ENCODE measurements at places on chromosomes 6 and 20.

DNA sequence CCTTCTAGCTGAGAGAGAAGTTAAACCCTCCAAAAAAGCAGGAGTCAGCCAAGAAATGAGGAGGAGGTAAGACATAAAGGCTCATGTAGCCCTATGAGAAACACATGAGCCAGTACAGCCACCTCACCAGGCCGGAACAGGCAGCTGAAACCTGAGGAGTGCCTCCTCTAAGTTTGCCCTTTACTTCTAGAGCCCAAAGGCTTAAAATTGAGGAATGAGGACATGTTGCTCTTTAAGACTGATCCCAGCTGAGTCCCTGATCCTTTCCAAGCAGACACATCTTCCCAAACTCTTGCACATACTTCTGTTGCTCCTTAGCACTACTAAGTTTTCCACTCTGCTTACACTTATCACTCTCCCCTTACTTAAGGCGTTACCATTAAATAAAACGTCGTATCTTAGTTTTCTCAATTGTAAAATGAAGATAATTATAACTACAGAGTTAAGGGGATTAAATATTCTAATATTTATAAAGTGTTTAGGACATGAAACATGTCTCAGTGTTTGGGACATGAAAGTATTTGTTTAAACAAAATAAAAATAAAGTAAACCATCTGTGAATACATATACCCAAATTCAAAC lies 124.0 kb downstream of the OGFRL1 start:
- peaks cover 1% of the 10 kb centered on the region for H3K27me3 ChIP-seq
- H3K4me3 ChIP-seq: no peak overlapping the region
- peaks cover 29% of the 10 kb centered on the region for H3K4me1 ChIP-seq
- H3K36me3 ChIP-seq: peaks cover 1% of the 10 kb centered on the region
- no peak for DNase-seq

- peaks cover 12% of the 10 kb centered on the region for H3K4me1 ChIP-seq
- no peak overlapping the region for H3K4me3 ChIP-seq
- no peak for DNase-seq
- no peak overlapping the region for H3K27ac ChIP-seq
- H3K36me3 ChIP-seq: peaks cover 12% of the 10 kb centered on the region
- H3K27me3 ChIP-seq: no peaks in the 10 kb centered on the region
Measured at GRCh38 chr6:82959385-82959941, 106.2 kb downstream of the UBE3D start.

DNA sequence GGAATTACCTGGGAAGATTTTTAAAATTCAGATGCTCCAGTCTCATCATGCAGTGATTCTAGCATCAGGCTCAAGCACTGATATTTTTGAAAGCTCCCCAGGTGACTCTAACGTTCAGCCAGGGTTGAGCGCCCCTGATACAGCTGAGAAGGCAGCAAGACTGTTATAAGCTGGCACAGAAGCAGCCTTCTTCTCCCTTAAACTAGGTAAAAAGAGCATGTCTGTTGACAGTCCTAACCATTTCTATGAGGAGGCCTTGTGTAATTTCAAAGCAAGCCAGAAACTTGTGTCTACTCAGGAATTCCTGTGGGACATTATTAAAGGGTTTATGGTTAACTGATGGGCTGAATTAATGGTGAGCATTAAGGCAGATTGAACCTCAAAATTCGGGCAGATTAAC lies 141.9 kb downstream of the PDE7B start:
- peaks cover 22% of the 10 kb centered on the region for H3K4me1 ChIP-seq
- H3K4me3 ChIP-seq: no peak overlapping the region
- H3K27me3 ChIP-seq: no peaks in the 10 kb centered on the region
- no peaks in the 10 kb centered on the region for H3K36me3 ChIP-seq
- no peak overlapping the region for H3K27ac ChIP-seq

DNA sequence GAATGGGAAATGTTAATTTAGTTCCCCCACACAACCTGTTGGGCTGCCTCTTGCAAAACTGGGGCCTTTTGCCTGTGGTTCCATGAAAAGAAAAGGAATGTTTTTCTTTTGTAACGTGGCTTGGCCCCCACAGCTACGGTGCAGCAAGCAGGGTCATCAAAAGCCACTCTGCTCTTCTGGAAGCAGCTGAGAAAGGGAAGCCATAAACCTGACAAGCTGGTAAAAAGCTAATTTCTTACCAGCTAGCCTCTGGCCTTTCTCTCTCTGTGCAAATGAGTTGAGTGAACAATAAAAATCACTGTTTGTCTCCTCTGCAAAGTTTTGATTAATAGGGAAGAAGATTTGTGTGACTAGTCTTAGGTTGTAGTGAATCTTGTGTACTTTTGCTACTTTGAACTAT lies 23.5 kb upstream of the NOTCH4 start:
- H3K36me3 ChIP-seq: no peaks in the 10 kb centered on the region
- H3K4me3 ChIP-seq: no peak overlapping the region
- peaks cover 23% of the 10 kb centered on the region for H3K4me1 ChIP-seq
- no peak for DNase-seq
- no peak overlapping the region for H3K27ac ChIP-seq
- no peaks in the 10 kb centered on the region for H3K27me3 ChIP-seq

DNA sequence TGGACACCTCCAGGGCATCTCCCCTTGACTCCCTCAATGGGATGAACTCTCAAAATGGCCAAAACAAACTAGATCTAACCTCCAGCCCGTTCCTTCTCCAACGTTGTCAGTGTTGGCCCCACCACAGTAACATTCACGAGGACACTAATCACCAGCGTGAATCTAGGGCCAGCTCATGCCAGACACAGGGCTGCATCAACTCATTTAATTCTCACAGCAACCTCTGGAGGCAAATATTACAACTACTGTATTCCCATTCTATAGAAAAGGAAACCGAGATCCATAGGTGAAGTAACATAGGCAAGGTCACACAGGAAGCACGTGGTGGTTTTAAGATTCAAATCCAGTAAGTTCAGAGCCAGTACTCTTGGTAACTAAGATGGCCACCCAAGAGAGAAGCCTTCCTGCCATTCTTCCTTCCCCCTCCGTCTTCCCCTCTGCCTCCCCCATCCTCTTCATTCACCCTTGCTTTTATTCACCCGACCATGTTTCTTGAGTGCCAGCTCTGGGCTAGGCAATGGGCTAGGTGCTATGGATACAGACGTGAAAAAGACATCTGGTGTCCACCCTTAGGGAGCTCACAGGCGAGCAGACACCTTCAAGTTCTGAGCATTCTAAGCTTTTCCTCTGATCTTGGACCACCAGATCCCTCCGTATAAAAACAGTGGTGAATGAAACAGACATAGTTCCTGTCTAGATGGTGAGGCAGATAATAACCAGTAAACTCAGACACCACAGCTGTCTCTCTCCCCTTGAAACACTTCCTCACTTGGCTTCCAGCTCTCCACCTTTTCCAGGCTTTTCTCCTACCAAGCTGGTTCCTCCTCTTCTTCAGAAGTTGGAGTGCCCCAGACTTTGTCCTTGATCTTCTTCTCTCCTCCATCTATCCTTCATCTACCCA lies 9.6 kb downstream of the CCM2L start:
- H3K4me3 ChIP-seq: peak overlapping the region; percentile 88
- peaks cover 3% of the 10 kb centered on the region for H3K36me3 ChIP-seq
- H3K27ac ChIP-seq: no peak overlapping the region
- DNase-seq: no peak
- peaks cover 66% of the 10 kb centered on the region for H3K27me3 ChIP-seq

GRCh38 chr20:14412065-14412681 lies 74.8 kb upstream of the FLRT3 start:
- H3K36me3 ChIP-seq: no peaks in the 10 kb centered on the region
- no peaks in the 10 kb centered on the region for H3K27me3 ChIP-seq
- H3K27ac ChIP-seq: no peak overlapping the region
- no peak overlapping the region for H3K4me3 ChIP-seq
- H3K4me1 ChIP-seq: no peaks in the 10 kb centered on the region

- no peak for DNase-seq
- no peaks in the 10 kb centered on the region for H3K27me3 ChIP-seq
- H3K36me3 ChIP-seq: peaks cover 55% of the 10 kb centered on the region
Measured at GRCh38 chr20:49272654-49273053, 5.2 kb downstream of the ZNFX1 start.

DNA sequence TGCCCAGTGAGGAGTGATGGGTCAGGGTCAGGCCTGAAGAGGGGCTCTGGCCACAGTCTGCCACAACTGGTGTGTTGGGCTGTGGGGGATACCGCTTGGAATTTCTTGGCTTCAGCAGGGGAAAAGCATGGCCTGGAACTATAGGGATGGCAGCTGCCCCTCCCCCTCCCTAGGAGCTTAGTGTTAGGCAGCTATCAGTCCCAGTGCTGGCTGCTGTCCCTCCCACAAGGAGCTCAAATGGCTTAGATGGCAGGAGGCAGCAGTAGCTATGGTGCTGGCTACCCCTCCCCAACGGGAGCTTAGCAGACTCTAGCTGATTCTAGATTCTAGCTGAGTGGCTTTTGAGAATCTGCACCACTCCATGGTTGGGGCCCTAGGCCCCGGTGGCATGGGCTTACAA lies 414.5 kb upstream of the HSF2 start:
- H3K27me3 ChIP-seq: no peaks in the 10 kb centered on the region
- no peak for DNase-seq
- no peak overlapping the region for H3K27ac ChIP-seq
- H3K4me1 ChIP-seq: no peaks in the 10 kb centered on the region
- H3K4me3 ChIP-seq: no peak overlapping the region
- H3K36me3 ChIP-seq: no peaks in the 10 kb centered on the region

DNA sequence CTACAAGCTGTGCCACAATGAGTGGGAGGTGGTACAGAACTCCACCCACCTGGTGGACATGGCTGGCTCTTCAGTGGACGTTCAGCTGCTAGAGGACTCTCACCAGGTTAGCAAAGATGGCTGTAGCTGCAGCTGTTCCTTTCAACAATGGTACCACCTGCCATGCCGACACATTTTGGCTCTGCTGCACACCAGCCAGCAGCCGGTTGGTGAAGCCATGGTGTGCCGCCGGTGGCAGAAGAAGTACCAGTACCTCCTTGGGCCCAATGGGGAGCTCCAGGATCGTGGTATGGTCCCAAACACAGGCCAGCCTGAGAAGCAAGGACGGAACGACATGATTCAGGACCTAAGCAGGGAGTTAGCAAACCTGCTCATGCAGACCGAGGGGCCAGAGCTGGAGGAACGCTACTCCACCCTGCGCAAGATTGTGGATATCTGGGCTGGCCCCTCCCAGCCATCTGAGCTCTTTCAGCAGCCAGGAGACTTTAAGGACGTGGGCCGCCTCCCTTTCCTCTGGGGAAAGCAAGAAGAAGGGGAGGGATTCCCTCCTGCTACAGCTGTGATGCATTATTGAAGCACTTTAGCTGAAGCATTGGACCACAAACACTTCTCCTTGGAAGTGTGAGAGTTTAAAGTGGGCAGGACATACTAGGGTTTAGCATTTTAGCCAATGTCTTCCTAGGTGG lies 2.8 kb upstream of the ZSWIM1 start:
- peaks cover 27% of the 10 kb centered on the region for H3K4me1 ChIP-seq
- DNase-seq: no peak
- H3K4me3 ChIP-seq: no peak overlapping the region
- H3K36me3 ChIP-seq: peaks cover 32% of the 10 kb centered on the region
